ENCODE measurements at places on chromosomes 5 and 9.
A peak's percentile ranks its signal among the peaks of the same experiment; 100 is the strongest.

DNA sequence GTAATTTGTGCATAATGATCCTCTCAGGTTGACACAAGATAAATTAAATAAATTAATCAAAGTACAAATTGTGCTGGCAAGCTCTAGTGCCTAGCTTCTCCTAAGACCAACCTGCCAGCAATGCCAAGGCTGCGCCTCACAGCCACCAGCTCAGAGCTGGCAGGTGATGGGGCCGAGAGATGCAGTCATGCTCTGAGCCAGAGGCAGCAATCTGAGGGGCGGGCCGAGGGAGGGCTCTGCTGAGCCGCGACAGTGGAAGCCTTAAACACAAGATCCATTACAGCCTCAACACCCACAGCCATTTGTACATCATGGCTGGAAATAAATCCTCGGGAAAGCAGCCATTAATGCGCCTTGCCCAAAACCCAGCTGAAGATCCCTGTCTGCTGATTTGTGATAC is 20.3 kb downstream of the MED27 start:
- DNase-seq = no peak

- DNase-seq = no peak
Observed at GRCh38 chr9:23789529-23790254, 36.3 kb downstream of the ELAVL2 start.

GRCh38 chr5:6583049-6583880 is 49.6 kb downstream of the NSUN2 start:
- no peak for DNase-seq

GRCh38 chr9:86975036-86975435 is 27.7 kb upstream of the GAS1 start:
- no peak for DNase-seq

GRCh38 chr9:89749500-89750116 is 144.8 kb downstream of the GADD45G start:
- DNase-seq = no peak

- no peak for DNase-seq
Observed at GRCh38 chr5:9712506-9712905, 82.4 kb upstream of the TAS2R1 start.

GRCh38 chr5:129803403-129803802 is 55.5 kb downstream of the MINAR2 start:
- DNase-seq = no peak

DNA sequence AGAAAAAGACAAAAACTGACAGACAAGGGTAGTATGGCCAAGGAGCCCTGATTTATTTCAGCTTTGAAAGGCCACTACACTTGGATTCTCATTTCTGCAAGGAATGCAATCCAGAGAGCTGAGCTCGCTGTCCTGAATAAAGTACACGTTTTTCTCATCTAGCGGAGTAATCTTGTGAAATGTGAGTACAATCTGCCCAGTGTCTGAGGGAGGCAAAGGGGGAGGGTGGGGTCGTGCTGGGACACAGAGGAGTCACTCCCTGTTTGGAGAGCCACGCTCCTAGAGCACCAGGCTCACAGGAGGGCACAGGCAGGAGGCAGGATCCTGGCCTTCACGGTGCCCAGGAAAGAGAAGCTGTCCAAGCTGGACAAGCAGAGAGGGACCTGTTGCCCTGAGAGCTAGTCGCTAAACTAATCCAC is 51.0 kb upstream of the IFNK start:
- no peak for DNase-seq

GRCh38 chr9:4356306-4356705 is 56.4 kb upstream of the GLIS3 start:
- DNase-seq = no peak

GRCh38 chr9:84003246-84003645 is 22.6 kb downstream of the RMI1 start:
- no peak for DNase-seq

- DNase-seq = no peak
Observed at GRCh38 chr9:76725011-76725546, 39.2 kb upstream of the PCA3 start.

GRCh38 chr5:95842854-95843544 is 20.5 kb upstream of the GLRX start:
- DNase-seq = no peak

DNA sequence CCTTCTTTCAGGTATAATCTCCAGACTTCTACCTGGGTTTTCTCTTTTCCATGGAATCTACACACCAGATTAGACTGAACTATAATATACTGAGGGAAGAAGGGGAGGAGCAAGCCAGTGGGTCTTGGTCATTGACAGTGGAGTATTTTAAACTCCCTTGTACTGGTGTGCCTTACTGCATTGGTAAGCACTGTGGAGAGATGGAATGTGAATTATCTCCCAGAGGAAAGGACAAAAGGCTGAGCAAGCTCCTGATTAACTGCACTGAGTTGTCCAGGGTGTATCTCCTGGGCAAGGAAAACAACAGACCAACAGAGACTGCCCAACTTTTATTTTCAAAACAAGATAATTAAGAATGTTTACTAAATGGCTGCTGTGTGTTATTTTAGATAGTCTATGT is 29.8 kb upstream of the SLCO6A1 start:
- DNase-seq = no peak

DNA sequence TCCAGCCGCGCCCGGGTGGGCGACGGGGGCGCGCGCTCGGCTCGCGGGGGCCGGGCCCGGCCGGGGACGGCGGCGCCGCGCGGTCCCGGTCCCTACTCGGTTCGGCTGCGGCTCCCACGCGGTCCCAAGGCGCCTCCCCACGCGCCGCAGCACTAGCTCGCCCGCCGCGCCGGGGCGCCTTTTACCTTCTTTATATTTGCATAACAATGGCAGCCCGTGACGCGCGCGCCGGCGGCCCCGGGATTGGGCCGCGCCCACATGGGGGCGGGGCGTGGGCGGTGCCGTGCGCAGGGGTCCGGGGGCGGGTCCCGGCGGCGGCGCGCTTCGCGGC is at the start of gene NRARP:
Gene NRARP, minus strand, starts transcription at position 154 of the 331 bp plus-strand sequence. CDS start 343 bp downstream, outside the sequence.
- DNase-seq = peak; percentile 82

DNA sequence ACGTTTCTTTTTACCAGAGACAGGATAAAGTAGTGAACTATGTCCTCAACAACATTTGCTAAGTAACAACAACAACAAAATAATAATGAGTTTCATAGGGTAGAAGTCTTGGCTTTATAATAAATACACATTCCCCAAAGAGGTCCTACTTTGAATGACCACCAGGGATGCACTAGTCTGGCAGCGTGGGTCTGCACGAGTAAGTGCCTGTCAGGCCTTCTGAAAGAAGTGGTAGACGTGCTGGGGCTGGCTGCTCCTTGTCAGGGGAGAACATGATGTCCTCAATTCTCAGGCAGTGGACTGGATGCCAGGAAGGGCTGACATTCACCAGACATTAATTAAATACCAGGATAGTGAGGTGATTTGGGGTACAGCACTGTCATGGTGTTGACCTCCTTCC is 331.1 kb downstream of the TMEM38B start:
- no peak for DNase-seq

DNA sequence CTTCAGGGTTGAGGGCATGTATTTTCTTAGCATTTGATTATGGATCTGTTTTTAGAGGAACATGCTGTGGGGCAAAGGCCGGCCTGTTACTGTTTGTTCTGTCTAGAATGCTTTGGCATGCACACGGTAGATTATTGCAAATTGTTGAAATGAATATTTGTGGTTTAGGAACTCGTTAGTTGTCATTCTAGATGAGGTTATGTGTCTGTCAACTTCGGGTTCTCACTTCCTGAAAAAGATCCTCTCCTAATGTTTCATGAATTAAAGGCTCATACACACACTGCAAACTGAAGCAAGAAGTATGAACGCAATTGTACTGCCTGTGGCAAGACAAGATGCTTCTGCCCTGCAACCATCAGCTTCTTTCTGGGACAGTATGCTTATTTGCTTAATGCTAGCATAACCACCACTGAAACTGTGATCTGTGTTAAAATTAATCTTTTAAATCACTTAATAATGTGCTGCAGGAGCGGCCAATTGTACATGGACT is 99.6 kb downstream of the BASP1 start:
- no peak for DNase-seq

- no peak for DNase-seq
Observed at GRCh38 chr9:133864011-133864410, 125.9 kb upstream of the SARDH start.

DNA sequence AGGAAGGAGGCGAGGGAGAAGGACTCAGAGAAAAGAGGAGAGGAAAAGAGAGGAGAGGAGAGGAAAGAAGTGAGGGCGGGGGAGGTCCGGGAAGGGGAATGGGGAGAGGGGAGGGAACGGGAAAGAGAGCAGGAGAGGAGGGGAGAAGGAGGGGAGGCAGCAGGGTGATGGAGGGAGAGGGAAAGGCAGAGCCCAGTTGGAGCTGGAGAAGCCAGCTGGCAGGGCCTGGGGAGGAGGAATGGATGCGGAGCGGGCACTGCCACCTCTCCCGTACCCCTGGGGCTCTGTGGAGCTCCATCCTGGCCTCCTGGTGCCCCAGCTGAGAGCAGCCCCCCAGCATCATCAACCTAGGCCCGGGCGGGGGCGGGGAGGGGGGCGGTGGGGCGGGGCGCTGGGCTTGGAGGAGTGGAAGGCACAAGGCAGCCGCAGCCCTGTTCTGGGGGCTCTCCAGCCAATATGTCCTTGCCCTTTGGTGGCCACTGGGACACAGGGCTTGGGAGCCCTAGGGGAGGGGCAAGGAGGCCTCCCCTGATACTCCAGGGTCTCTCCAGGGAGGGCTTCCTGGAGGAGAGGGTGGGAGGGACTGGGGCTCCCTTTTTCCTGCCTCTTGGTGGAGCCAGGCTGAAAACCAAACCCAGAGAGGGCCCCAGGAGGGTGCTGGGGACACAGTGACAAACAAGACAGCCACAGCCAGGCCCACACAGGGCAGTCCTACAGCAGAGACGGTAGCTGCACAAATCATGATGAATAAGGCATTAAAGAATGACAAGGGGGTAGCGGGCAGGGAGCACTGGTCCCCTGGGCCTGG is 123.7 kb downstream of the C9orf50 start:
- no peak for DNase-seq

GRCh38 chr5:37015795-37016666 is 139.5 kb downstream of the NIPBL start:
- DNase-seq = no peak

- no peak for DNase-seq
Observed at GRCh38 chr5:160837749-160838593, 14.0 kb downstream of the ATP10B start.

DNA sequence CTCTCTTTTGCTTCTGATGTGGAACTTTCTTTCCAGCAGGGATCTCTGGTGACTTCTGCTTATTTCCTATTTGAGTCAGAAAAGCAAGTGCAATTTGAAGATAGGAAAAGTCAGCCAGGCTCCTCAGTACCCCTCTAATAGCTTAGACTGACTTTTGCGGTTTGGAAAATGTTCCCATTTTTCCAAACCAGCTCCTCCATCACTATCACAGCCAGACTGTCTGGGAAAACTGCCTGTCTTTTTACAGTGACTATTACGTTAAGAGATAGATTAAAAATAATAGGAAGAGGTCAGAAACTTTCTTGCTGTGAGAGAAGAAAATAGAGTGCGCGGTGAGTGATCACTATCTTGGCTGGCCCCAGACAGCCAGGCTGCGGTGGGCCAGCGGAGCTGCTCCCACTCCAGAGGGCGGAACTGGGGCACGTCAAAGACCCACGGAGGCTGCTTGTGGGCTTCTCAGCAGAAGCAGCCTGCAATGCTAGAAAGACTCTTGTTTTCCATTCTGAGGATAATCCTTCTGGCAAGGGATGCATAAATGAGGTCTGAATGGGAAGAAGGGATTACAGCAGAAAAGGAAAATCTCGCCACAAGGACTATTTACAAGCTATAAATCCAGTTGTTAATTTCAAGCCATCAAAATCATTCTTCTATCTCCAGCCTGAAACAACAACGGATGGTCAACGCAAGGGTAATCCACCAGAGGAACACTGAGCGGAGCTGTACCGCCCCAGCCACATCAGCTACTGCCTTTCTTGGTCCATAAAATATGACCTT is 151.0 kb upstream of the MSX2 start:
- DNase-seq = no peak

- DNase-seq = no peak
Observed at GRCh38 chr5:90484540-90484939, 9.9 kb downstream of the POLR3G start.

DNA sequence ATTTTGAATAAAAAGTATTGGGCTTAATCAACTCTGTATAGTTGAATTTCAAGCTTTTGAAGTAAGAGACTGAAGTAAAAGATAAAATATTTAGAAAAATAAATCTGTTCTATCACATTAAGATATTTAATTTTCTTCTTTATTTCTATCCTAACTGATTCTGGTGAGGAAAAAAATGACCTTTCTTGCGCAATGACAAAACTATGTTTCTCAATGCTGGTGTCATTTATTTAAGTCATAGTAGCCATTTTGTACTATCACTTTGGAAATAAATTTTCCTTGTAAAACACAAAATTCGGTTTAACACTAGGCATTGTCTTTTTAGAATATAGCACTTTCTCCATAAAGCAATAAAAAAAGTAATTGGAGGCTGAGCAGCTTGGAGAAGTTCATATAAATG is 728.0 kb downstream of the CDH9 start:
- DNase-seq = no peak

DNA sequence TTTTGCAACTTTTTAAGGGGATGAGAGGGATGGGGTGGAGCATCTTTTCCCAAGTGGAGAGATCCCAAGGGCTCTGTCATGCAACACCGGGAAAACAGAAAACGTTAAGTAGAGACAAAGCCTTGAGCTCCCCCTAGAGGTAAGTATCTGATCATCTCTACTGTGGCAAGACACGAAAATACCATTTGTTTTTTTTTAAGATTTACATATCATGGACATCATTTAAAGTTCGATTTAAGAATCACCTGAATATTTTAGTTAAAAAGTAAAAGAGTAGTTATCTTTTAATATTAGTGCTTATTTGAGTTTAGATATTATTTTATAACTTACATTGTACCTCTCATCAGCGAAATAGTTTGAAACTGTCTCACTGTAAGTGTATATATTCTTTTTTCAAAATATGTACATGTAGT is 200.4 kb downstream of the LRRC70 start:
- DNase-seq = no peak

- no peak for DNase-seq
Observed at GRCh38 chr5:5969942-5970483, 408.3 kb downstream of the MED10 start.

GRCh38 chr9:129202613-129203555 is 24.8 kb upstream of the IER5L start:
- DNase-seq = peak; percentile 72

- DNase-seq = no peak
Observed at GRCh38 chr9:77486968-77487367, 161.2 kb downstream of the GNA14 start.

- no peak for DNase-seq
Observed at GRCh38 chr5:133928587-133929393, 39.6 kb downstream of the C5orf15 start.
